Astrocyte of the cerebellum (primary cell): ENCODE measurements at places on chromosomes 11 and 22.

DNA sequence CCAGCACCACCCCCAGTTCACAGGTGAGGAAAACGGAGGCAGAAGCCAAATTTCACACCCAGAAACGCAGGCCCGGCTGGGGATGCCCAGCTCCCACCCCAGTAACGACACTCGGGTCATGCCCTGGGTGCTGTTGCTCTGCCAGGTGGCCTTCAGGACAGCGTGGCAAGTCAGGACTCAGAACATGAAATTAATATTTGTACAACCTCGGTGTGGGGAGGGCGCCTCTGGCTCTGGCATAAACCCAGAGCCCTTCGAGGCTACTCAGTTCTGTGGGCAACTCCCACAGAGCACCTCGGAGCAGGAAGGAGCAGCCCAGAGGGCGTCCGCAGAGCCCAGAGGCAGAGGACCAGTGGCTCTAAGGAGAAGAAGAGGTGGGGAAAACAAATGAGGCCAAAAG is 71.6 kb downstream of the CELSR1 start:
- no peak for DNase-seq

GRCh38 chr22:32987081-32987631 is 71.0 kb downstream of the SYN3 start:
- DNase-seq: peak; percentile 2

DNA sequence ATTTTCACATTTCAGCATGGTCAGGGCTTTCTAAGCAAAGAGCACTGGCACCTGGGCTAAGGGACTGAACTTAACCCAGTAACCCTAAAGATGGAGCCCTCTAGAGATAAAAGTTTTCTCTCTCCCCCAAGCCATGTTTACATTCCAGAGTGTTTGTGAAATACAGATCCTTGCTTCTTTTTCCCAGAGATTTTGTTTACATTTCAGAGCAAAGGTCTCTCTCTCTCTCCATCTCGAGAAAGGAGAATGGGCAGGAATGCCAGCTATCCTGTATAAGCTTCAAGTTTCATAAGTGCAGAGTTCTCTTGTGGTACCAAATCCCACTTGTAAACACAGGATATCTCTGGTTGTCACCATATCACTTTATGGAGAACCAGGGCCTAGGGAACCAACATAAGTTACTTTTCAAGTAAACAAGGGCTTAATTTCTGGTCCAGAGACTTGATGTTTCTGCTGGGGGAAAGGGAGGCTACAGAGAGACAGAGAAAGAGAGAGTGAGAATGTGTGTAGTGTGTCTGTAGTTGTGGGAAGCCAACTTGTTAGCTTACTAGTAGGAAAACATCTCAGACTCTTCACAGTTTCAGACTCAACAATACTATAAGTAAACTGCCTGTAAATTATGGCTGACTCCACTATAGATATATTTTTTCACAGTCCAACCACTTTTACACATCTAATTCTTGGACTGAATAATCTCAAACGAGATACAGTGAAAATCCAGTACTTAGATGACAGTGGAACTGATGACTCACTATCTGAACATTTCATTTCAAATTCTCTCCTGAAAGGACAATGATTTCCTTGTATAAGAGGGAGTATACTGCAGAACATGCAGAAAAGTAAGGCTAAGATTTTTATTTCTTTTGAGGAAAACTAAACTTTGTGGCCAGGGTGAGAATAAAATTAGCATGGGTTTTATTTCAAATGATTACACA is 76.2 kb downstream of the ARHGAP32 start:
- DNase-seq: peak; percentile 15

DNA sequence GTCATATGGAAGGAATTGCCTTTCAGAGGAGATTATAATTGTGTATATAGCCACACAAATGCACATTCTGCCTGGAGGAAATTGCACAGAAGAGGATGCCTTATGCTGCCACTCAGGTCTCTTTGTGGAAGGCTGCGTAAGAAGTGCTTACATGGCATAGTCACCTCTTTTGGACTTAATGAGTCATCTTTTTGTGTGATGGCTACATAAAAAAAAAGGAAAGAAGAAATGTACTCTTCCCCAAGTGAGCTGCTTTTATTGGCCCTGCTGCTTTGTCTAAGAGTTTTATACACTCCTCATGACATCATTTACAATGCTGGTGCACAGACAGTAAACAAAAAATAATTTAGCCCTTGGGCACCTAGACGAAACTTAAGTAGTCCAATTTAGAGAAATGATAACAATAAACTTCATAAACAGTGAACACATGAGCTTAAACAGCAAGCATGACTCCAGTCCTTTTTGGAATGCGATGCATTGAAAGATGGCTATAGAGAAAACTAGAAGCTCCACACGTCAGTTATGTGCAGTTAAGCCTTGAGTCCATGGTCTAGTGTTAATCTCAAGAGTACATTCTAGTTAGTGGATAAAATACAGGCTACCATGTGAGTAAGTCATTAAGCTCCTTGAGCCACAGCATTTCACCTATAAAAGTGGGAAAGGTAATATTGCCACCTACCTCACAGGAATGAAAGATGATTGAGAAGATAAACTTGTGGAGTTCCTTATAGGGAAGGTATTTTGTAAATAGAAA is 12.0 kb downstream of the CSTPP1 start:
- DNase-seq: peak; percentile 52

DNA sequence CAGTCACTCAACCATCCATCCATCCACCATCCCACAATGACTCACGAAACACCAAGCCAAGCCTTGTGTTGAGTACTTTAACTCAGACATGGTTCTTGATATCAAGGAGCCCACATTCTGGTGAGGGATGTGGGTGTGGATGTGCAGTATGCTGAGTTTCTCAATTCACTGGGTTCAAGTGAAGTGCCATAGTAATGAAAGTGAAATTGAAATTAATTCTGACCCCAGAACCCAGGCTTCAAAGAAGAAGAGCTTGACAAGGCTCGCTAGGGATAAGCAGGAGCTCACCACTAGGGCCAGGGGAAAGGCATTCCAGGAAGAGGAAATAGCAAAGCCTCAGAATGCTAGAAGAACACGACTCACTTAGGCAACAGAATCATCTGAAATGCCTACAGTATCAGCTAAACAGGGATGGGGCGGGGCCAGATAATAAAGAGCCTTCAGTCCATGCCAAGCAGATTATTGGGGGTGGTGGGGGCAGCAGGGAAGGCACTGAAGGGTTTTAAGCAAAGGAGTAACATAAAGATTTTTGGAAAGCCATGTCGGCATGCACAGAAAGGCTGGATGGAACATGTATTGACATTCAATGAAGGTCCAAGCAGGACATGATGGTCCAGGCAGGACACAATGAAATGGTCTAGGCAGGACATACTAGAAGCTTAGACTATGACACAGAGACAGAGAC is 37.2 kb downstream of the RTL6 start:
- no peak for DNase-seq

- DNase-seq: peak; percentile 97
Observed at GRCh38 chr22:46592390-46592872, 27.8 kb upstream of the GRAMD4 start.

DNA sequence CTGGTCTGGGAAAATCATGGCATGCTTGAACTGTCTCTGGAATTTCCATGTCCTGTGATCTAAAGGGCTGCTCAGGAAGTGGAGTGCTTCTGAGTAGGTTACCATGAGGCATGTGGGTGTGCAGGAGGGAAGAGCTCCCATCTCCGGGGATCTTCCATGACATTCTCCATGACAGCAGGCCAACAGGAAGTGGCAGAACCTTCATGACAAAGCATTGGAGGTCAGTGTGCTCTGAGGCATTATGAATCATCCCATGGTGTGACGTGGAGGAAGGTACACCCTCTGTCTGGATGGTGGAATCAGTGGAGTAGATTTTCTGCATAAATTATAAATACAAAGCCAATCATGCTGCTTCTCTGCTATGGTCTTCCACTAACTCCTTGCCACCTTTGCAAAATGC is 139.6 kb upstream of the E2F8 start:
- peak; percentile 33 for DNase-seq

DNA sequence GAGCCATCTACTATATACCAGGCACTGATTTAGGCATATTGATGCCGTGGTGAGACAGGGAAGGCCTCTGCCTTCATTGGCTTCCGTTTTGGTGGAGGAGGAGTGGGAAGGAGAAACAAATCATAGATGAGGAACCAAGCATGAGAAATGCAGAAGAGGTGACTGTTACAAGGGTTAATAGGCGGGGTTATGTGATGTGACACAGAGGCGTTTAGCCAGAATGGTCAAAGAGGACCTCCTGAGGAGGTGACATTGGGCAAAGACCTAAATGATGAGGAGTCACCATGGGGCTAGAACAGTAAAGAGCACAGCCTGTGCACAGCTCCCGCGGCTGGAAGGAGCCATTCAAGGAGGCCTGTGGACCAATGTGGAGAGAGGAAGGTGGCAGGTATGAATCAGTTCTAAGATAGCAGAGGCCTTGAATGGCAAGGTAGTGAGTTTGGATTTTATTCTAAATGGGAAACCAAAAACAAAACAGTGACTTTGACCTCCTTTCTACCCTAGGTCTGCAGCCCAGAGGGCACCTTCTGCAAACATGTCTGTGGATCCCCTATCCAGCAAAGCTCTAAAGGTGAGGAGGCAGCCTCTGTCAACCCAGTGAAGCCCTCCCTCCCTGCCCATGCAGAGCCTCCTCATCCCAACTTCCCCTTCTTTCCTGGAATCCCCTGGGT is 11.7 kb downstream of the MAFF start:
- no peak for DNase-seq

- DNase-seq: peak; percentile 22
Observed at GRCh38 chr11:131370090-131370751, at the start of gene NTM. NTM (plus strand) TSS chr11:131370615.

DNA sequence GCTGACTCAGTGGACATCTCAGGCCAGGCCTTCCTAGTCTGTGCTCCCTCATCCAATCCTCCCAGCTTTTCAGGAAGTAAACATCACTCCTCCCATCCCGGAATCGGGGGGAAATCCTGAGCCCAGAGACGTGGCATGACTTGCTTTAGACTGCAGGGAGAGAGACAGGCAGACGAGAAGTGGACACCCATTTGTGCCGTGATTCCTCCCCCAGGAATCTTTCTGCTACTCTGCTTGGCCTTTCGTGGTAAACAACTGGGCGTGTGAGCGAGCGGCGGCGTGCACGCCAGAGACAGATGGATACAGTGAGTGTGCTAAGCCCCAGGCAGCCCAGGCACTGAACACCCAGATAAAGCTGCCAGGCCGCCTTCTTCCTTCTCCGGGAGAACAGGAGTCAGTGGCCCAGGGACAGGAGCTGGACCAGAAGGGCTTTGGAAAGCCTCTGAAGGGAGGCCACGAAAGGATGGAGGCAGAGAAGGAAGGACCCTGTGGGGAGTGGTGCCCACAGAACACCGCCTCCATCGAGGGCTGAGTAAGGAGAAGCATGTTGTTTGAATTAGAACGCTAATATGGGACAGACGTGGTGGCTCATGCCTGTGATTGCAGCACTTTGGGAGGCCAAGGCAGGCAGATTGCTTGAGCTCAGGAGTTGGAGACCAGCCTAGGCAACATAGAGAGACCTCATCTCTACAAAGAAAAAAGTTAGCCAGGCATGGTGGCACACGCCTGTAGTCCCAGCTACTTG is 53.0 kb upstream of the PRR5 start:
- no peak for DNase-seq

DNA sequence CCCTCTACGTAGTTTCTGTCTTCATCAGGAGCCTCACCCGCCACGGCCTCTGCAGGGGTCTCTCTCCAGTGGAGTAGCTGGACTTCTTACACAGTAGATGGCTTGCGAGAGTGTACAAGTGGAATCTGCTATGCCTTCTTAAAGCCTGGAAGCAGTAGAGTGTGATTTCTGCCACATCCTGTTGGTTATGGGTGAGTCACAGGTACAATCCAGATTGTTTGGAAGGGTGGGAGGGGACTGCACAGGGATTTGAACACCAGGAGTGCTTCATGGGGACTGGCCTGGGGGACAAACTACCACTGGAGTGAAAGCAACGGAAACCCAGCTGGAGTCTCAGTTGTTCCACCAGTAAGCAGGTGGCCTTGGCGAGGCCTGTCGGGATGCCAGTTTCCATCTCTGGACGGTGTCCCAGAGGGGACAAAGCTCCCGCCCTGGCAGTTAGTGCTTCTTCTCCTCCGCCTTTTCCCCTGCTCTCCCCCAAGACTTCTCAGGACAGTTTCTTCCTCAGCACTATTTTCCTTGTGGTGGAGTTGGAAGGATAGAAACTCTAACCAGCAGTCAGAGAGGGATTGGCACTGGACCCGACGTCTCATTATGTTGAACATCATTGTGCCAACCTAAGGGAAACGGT is 85.0 kb upstream of the RCN1 start:
- DNase-seq: peak; percentile 29

DNA sequence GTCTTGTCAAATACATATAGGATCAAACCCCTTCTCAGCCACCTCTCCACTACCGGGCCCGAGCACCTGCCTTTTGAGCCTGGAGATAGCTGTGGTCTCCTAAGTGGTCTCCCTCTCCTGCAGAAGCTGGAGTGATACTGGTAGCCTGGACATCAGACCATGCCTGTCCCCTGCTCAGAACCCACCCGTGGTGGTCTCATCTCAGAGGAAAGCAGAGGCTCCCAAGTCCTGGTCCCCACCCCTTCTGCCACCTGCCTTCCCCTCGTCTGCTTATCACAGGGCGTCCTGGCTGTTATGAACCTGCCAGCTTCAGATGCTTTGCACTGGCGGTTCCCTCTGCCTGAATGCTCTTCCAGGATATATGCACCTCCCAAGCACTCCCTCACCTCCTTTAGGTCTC is 50.5 kb upstream of the EIF3D start:
- no peak for DNase-seq

- DNase-seq: no peak
Observed at GRCh38 chr22:49509016-49509415, 318.7 kb downstream of the BRD1 start.

GRCh38 chr11:12184699-12185098 is 74.3 kb downstream of the MICAL2 start:
- no peak for DNase-seq

DNA sequence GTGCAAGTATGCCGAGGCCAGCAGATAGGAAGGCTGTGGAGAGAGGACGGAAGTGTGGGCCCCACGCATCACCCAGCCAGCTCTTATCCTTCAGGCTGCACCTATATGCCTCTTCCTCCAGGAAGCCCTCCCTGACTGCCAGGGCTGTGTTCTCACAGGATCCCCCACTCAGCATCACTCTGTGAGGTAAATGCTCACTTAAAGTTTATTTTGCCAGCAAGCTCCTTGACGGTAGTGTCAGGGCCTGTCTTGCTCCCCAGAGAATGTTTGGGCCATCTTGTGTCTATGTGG is 4.4 kb downstream of the TBX10 start:
- DNase-seq: no peak

- DNase-seq: no peak
Observed at GRCh38 chr22:41204066-41204465, 1.0 kb upstream of the L3MBTL2 start.

DNA sequence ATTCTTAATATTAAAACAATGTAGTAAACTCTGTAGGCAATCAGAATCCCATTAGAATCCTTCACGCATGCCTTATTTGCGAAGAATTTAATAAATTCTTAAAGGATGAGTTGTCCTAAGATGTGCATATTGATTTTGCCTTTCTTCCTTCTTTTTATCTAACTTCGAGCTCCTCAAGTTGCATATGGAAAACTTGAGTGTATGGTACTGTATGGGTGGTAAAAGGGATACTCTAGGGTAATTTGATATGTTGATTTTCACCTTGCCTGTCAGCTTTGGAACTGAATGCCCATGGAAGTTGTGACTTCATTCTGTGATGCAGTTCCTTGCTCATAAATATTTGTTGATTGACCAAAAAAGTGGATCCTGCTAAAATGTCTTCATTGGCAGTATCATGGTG is 193.8 kb downstream of the DDX10 start:
- DNase-seq: no peak
